ENCODE measurements at places on chromosomes 3 and 15.

GRCh38 chr3:108388136-108389132 is 92.1 kb downstream of the HHLA2 start:
- DNase-seq = no peak

DNA sequence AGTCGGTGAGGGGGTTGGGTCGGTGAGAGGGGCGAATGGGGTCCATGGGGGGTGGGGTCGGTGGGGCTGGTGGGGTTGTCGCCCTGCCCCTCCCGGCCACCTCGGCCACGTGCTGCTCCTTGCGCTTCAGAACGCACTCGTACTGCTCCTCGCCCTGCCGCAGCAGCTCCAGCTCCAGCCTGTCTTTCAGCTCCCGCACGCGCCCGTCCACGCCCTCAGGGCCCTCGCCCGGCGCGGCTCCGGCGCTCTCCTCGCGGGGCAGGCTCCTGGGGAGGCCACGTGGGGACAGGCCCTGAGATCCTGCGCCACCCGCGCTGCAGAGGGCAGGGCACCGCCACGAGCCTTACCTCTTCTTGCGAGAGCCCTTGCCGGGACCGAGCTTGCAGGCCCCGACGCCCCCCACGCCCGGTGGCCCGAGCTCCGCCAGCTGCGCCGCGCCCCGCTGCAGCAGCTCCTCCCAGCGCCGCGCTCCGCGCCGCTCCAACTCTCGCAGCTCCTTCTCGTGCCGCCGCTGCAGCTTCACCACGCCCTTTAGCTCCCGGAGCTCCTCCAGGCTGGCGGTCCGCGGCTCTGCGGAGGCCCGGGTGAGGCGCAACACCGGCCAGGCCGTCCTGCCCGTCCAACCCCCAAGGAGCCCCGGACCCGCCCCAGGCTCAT is 8.2 kb upstream of the ANKRD63 start:
- DNase-seq = no peak

- no peak for DNase-seq
Measured at GRCh38 chr15:68616397-68616796, 37.6 kb downstream of the CORO2B start.

GRCh38 chr3:182729903-182730674 is 63.2 kb upstream of the ATP11B start:
- DNase-seq = no peak

DNA sequence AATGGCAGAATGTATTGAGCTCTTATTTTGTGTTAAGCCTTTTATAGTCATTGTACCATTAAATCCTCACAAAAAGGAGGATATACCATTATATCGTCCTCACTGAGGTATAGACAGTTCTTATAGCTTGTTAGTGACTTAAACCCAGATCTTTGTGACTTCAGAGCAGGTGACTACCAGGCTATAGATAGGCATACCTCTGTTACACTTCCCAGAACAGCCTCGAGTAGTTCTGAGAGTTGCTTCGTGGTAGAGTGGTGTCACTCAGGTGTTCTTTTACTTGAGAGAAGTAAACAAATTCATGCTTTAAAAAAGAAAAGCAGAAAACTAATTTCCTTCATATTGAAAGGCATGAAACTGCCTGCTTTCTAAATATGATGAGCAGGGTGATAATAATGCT is 59.9 kb downstream of the SEC22A start:
- DNase-seq = no peak

DNA sequence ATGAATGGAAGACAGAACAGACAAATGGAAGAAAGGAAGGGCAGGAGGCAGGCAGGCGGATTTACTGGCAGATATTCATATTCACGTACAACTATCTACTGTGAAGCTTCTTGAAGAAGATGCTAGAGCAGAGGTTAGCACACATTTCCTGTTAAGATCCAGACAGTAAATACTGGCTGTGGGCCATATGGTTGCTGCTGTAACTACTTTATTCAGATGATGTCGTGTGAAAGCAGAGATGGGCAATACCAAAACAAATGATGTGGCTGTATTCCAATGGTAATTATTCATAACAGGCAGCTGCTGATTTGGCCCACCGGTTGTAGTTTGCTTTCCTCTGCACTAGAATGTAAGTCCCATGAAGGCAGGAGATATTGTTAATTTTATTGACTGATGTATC is 115.7 kb upstream of the PRTG start:
- no peak for DNase-seq

DNA sequence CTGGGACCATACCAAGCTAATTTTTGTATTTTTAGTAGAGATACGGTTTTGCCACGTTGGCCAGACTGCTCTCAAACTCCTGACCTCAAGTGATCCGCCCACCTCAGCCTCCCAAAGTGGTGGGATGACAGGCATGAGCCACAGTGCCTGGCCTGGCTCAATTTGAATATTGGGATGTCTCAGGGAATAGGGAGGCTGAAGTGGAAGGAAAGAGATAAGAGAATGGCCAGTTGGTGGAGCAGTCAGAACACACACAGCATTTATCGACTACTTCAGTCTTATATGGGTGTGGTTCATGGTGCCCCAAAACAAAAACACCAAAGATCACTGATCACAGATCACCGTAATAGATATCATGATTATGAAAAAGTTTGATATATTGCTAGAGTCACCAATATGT is 144.4 kb downstream of the GMNC start:
- DNase-seq = no peak

DNA sequence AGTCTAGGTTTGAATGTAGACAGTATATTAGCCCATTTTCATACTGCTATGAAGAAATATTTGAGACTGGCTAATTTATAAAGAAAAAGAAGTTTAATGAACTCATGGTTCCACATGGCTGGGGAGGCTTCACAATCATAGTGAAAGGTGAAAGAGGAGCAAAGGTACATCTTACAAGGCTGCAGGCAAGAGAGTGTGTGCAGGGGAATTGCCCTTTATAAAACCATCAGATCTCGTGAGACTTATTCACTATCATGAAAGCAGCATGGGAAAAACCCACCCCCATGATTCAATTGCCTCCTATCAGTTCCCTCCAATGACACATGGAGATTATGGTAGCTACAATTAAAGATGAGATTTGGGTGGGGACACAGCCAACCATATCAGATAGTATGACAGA is 440.1 kb upstream of the ARHGEF26 start:
- DNase-seq = no peak

DNA sequence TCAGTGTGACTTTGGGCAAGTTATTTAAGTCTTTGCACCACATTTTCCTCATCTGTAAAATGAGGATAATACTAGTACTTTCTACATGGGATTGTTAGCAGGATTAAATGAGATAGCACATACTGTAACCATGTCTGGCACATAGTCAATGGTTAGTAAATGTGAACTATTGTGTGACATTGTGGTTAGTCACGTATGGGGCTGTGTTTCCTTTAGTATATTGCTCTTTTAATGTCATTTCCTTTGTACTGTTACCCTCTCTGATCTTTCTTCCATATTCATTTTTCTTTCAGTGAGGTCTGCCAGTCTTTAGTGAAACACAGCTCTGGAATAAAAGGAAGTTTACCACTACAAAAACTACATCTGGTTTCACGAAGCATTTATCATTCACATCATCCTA is 21.4 kb downstream of the OPA1 start:
- no peak for DNase-seq

DNA sequence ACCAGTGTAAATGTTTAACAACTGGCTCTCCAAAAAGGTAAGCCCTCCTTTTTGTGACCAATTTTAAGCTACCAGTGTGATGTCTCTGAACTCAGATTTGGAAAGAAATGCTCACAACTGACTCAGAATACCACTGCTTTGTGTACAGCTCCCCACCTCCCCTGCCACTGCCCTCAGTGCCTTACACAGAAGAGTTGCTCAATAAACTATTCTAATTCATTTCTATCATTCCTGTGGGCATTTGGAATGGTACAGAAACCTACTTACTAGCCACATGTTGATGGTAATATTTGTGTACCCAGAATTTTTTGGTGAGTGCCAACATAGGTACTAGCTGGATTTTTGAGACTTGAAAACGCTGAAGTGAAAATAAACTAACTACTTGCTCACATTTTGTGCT is 16.0 kb downstream of the LRRN1 start:
- no peak for DNase-seq

Data from coronary artery (tissue), 2 donors.